T-cell (primary cell): ENCODE measurements at places on chromosomes 2 and 18.

GRCh38 chr18:48020337-48021250 lies 90.1 kb upstream of the SMAD2 start:
- no peak overlapping the region for H3K4me3 ChIP-seq
- no peak for DNase-seq
- H3K27me3 ChIP-seq: peaks cover 30% of the 10 kb centered on the region
- H3K4me1 ChIP-seq: no peaks in the 10 kb centered on the region
- H3K27ac ChIP-seq: no peak overlapping the region

DNA sequence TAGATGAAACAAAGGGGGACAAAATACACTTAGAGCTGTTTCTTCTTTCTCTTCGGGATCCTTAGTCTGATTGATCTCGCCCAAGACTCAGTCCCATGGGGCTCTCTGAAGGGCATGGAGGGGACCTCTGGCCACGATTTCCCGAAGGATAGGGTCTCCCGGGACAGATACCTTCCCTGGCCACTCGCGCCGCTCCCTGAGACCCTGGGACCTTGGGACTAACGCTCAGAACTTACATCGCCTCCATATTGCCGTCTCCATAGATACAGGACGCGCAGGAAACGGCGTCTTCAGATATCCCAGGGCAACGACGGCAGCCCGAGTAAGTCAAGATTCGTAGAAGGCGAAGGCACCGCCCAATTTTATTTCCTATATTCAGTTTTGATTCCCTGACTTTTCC lies at the start of gene CFAP65:
Gene CFAP65, minus strand, starts transcription at position 265 of the 400 bp plus-strand sequence. CDS start 2,468 bp downstream, outside the sequence.
- peaks cover 59% of the 10 kb centered on the region for H3K27me3 ChIP-seq
- H3K4me3 ChIP-seq: no peak within 1 kb of the TSS
- no peak within 1 kb of the TSS for H3K27ac ChIP-seq
- no peaks in the 10 kb centered on the region for H3K36me3 ChIP-seq

GRCh38 chr2:31271851-31272267 lies 37.9 kb downstream of the EHD3 start:
- H3K27ac ChIP-seq: no peak overlapping the region
- DNase-seq: no peak
- H3K4me1 ChIP-seq: no peaks in the 10 kb centered on the region
- no peak overlapping the region for H3K4me3 ChIP-seq
- no peaks in the 10 kb centered on the region for H3K27me3 ChIP-seq

GRCh38 chr2:79511320-79511951 lies 1.4 kb upstream of the CTNNA2 start:
- no peak overlapping the region for H3K27ac ChIP-seq
- peaks cover 3% of the 10 kb centered on the region for H3K27me3 ChIP-seq
- no peaks in the 10 kb centered on the region for H3K36me3 ChIP-seq
- H3K4me3 ChIP-seq: no peak overlapping the region
- DNase-seq: no peak
- H3K4me1 ChIP-seq: no peaks in the 10 kb centered on the region

- no peak overlapping the region for H3K4me3 ChIP-seq
- no peak for DNase-seq
- H3K36me3 ChIP-seq: peaks cover 4% of the 10 kb centered on the region
- H3K4me1 ChIP-seq: no peaks in the 10 kb centered on the region
Observed at GRCh38 chr2:43075054-43075593, 151.3 kb downstream of the ZFP36L2 start.

- peaks cover 14% of the 10 kb centered on the region for H3K27me3 ChIP-seq
- no peaks in the 10 kb centered on the region for H3K36me3 ChIP-seq
- DNase-seq: no peak
- H3K27ac ChIP-seq: peak within 1 kb of the TSS; percentile 66
Observed at GRCh38 chr2:165793779-165794535, at the start of gene GALNT3. Gene GALNT3 (minus strand): TSS chr2:165794247. CDS start chr2:165770700, 23,547 bp downstream.

DNA sequence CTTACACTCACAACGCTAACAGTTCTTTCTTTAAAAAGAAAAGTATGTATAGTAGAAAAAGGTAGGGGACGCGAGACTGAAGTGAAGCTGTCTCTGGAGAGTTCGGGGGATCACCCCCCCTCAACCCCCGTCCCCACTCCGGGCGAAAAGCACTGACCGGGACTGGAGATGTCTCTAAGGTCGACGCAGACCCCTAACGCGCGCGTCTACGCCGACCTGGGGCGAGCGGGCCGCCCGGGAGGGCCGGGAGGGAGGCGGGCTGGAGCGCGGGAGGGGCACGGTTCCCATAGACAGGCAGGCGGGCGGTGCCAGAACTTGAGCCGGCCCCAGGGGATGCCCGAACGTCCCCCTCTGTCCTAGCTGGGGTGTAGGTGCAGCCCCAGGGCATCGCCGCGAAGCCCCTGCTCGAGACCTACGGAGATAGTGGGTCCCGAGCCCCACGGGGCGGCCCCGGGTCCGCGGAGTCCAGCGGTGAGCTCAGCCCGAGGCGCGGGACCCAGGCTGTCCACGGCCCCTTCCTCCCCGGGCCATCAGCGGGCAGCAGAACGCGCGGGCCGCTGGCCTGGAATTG lies 82.2 kb downstream of the CHRNA1 start:
- peaks cover 18% of the 10 kb centered on the region for H3K4me1 ChIP-seq
- no peaks in the 10 kb centered on the region for H3K27me3 ChIP-seq
- peak overlapping the region; percentile 81 for H3K4me3 ChIP-seq
- peaks cover 2% of the 10 kb centered on the region for H3K36me3 ChIP-seq

GRCh38 chr2:101047075-101047766 lies 45.1 kb downstream of the RPL31 start:
- no peak overlapping the region for H3K27ac ChIP-seq
- H3K27me3 ChIP-seq: no peaks in the 10 kb centered on the region
- no peak for DNase-seq
- H3K4me3 ChIP-seq: no peak overlapping the region
- H3K36me3 ChIP-seq: no peaks in the 10 kb centered on the region

GRCh38 chr2:194289712-194290346 lies 1367.2 kb upstream of the SLC39A10 start:
- H3K27me3 ChIP-seq: no peaks in the 10 kb centered on the region
- no peak overlapping the region for H3K27ac ChIP-seq
- no peak overlapping the region for H3K4me3 ChIP-seq
- no peaks in the 10 kb centered on the region for H3K4me1 ChIP-seq

- H3K27ac ChIP-seq: no peak overlapping the region
- no peak overlapping the region for H3K4me3 ChIP-seq
- H3K27me3 ChIP-seq: no peaks in the 10 kb centered on the region
- no peaks in the 10 kb centered on the region for H3K36me3 ChIP-seq
Observed at GRCh38 chr18:52287151-52287550, 52.8 kb upstream of the DCC start.

DNA sequence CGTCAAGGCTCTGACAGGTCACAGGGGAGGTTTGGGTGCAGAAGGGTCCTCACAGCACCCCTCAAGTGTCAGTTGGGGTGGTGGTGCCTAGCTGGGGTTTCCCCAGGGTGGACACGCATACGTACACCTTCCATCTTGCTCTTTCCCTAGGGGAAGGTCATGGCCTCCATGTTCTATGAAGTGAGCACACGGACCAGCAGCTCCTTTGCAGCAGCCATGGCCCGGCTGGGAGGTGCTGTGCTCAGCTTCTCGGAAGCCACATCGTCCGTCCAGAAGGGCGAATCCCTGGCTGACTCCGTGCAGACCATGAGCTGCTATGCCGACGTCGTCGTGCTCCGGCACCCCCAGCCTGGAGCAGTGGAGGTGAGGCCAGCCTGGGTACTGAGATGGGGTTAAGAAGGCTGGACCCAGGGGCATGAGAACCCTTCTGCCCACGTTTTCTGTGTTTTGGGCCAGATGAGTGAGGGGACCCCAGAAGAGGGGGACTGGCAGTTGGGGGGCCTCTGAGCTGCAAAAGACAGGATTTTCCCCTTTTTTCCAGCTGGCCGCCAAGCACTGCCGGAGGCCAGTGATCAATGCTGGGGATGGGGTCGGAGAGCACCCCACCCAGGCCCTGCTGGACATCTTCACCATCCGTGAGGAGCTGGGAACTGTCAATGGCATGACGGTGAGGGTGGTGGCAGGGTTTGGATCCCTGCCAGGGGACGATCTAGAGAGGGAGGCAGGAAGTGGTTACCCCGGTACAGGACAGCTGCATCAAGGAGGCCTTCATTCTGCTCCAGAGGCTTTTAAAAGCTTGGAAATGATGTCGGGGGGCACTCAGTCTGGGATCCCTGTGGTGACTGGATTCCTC lies 20.9 kb downstream of the SLC30A3 start:
- no peak overlapping the region for H3K27ac ChIP-seq
- peaks cover 63% of the 10 kb centered on the region for H3K36me3 ChIP-seq
- DNase-seq: no peak
- no peaks in the 10 kb centered on the region for H3K4me1 ChIP-seq
- H3K27me3 ChIP-seq: no peaks in the 10 kb centered on the region

GRCh38 chr2:23434721-23435121 lies 49.7 kb downstream of the KLHL29 start:
- no peak overlapping the region for H3K4me3 ChIP-seq
- DNase-seq: no peak
- H3K4me1 ChIP-seq: peaks cover 3% of the 10 kb centered on the region
- H3K27ac ChIP-seq: no peak overlapping the region

DNA sequence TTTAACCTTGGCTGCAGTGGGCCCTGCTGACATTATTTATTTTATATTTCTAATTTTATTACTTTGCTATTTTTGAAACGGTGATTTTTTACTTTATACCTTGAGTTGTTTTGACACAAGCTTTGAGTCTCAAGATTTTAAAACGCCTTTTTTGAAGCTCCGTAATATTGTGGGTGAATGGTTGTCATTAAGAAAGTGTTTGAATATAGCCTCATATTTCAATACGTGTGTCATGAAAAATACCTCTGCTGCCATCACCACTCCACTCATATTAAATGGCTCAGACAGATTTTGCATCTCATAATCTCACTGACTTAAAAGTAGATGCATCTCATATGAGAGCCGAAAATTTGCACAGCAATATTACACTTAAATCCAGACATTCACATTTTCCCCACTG lies 106.6 kb downstream of the CTNNA2 start:
- H3K36me3 ChIP-seq: no peaks in the 10 kb centered on the region
- no peaks in the 10 kb centered on the region for H3K27me3 ChIP-seq
- DNase-seq: no peak
- no peak overlapping the region for H3K27ac ChIP-seq

DNA sequence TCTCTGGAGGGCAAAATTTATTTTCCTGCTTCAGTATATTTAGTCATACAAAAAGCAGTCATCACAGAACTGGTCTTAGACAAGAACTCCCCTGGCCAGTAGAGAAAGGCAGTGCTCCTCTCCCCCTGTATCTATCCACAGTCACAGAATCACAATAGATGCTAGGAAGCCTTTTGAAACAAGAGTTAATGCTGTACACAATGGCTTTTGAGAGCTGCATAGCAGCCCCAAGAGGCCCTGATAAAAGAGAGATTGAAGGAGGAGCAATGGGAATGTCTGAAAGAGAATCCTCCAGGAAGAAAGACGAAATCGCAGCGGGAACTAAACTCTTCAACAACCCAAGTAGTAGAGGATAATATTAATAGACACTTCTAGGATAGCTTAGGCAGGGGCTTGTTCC lies 330.2 kb downstream of the RBM43 start:
- H3K27ac ChIP-seq: no peak overlapping the region
- no peak overlapping the region for H3K4me3 ChIP-seq

DNA sequence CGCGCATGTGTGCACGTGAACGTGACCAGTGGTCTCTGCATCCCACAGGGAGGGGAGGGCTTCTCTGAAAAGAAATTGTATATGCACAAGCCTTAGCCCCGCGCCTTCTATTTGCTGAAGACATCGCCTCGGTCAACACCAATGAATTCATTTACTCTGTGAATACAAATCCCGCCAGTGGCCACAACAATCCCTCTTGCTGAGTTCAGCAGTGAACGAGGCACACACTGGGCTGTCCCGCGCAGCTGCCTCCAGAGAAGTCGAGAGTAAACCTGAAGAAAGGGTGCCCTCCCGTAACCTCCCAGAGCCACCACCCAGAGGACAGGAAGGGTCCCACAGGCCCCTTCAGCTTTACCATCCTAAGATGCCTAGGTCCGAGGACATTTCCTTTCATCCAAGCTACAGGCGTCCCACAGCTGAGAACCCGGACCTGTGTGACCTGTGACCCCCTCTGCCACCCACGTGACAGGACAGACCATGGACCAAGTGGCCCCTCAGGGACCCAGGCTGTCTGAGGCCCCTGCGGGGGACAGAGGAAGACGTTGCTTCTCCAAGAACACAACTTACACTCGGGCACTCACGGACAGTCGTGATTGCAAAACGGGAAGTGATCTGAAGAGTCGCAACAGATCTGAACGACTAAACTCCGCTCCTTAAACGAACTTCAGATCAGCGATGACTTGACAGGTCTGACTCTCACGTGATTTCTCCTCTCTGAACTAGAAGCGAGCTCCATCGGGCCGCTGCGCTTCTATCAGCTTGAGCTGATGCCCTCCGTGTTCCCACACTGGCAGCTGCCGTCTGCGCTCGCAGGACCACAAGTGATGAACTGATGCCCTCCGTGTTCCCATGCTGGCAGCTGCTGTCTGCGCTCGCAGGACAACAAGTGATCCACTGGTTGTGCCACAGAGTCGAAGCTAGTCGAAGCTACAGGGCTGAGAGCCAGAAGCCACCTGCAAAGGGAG lies 92.7 kb downstream of the ZNF516 start:
- H3K27ac ChIP-seq: no peak overlapping the region
- H3K4me3 ChIP-seq: no peak overlapping the region
- H3K27me3 ChIP-seq: peaks cover 13% of the 10 kb centered on the region
- DNase-seq: no peak
- peaks cover 2% of the 10 kb centered on the region for H3K4me1 ChIP-seq

DNA sequence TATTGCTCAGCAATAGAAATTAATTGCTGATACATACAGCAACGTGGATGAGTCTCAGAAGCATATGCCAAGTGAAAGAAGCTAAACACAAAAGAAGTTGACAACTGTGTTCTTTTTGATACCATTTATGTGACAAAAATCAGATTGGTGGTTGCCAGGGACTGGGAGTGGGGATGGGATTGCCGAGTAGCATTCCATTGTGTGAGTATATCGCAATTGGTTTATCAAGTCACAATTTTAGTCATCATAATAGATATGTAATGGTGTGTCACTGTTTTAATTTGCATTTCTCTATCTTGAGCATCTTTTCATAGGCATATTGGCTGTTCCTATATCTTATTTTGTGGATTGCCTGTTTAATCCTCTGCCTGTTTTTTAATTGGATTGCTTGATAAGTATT lies 20.9 kb downstream of the STRADB start:
- H3K27me3 ChIP-seq: no peaks in the 10 kb centered on the region
- no peak overlapping the region for H3K27ac ChIP-seq
- DNase-seq: no peak
- H3K36me3 ChIP-seq: peaks cover 20% of the 10 kb centered on the region
- H3K4me3 ChIP-seq: no peak overlapping the region
- no peaks in the 10 kb centered on the region for H3K4me1 ChIP-seq

GRCh38 chr2:135647836-135648579 lies 93.6 kb upstream of the UBXN4 start:
- H3K27me3 ChIP-seq: no peaks in the 10 kb centered on the region
- no peak for DNase-seq
- no peaks in the 10 kb centered on the region for H3K36me3 ChIP-seq
